ENCODE measurements at places on chromosomes 11 and 22. TPM values are rescaled to one million over a fixed set of nuclear protein-coding genes. Genes with fewer than 3 reads are reported as not detected.

DNAJC4 gene
- total RNA-seq = 39.9 TPM

KIAA1671 gene
- 17.5 TPM for total RNA-seq

SMIM38 gene
- 0.73 TPM for total RNA-seq

TRIM21 gene
- total RNA-seq = 33.0 TPM

- no peak overlapping the region for H3K4me3 ChIP-seq
- no peak overlapping the region for H3K27ac ChIP-seq
- H3K27me3 ChIP-seq = peaks cover 6% of the 10 kb centered on the region
- DNase-seq = no peak
Observed at GRCh38 chr11:45133878-45134277, 12.6 kb upstream of the PRDM11 start.

- H3K36me3 ChIP-seq = peaks cover 45% of the 10 kb centered on the region
- peak overlapping the region; percentile 5 for H3K27ac ChIP-seq
- no peaks in the 10 kb centered on the region for H3K27me3 ChIP-seq
- no peak overlapping the region for H3K4me3 ChIP-seq
- DNase-seq = no peak
Observed at GRCh38 chr11:47488674-47489394, 39.9 kb upstream of the RAPSN start.

DNA sequence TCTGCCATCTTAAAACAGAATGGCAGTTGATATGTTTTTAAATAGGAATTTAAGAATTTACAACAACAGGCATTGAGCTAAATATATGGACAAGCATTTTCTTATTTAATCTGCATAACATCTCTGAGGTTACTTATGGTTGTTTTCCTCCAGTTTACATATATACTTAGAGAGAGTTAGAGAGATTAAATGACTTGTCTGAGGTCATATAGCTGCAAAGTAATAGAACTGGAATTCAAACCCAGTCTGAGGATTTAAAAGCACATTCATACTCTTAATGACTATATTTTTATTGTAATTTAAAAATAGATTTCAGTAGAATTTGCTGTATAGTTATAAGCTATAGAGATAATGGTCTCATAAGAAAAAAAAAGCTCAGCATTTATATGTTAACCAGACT is 81.4 kb upstream of the GRIK4 start:
- H3K4me1 ChIP-seq = no peaks in the 10 kb centered on the region
- H3K27me3 ChIP-seq = no peaks in the 10 kb centered on the region
- H3K27ac ChIP-seq = no peak overlapping the region
- no peaks in the 10 kb centered on the region for H3K36me3 ChIP-seq

DNA sequence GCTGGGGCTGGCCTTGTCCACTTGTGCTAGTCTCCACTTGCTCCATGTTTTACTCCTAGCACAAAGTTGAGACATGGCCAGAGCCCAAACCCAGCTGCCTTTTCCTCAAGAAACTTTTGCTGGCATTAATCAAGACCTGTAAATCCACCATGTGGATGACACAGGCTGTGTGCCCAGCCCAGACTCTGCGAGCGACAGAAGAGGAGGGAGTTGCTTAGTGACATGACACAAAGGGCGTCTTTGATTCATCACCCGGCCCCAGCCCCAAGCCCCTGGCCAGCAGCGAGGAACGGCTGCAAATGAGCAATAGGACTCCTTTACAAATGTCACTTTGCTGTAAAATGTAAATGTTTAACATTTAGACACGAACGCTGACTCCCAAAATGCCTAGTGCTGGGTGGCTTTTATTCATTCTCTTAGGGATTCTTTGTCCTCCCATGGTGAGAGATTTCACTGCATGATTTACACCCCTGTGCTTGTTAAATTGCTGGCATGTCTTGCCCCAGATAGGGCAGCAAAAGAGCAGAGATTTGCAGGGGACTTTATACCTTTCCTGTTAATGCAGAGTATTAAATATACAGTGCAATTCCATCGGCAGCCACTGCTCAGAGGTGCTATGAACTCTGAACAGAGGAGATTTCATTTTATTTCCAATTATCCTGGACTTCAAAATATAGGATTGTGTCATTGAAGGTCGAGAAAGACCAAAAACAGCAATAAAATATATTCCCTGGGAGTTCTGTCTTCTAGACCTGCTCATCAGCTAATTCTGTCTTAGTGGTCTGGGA is 263.6 kb upstream of the NCAM1 start:
- no peaks in the 10 kb centered on the region for H3K4me1 ChIP-seq
- DNase-seq = no peak
- no peak overlapping the region for H3K4me3 ChIP-seq
- no peak overlapping the region for H3K27ac ChIP-seq
- H3K27me3 ChIP-seq = no peaks in the 10 kb centered on the region

GRCh38 chr22:50467773-50468440 is 6.9 kb downstream of the SBF1 start:
- H3K27me3 ChIP-seq = no peaks in the 10 kb centered on the region
- peak overlapping the region; percentile 90 for H3K27ac ChIP-seq
- peaks cover 60% of the 10 kb centered on the region for H3K36me3 ChIP-seq

- H3K4me1 ChIP-seq = peaks cover 54% of the 10 kb centered on the region
- no peaks in the 10 kb centered on the region for H3K27me3 ChIP-seq
- peaks cover 26% of the 10 kb centered on the region for H3K36me3 ChIP-seq
- no peak overlapping the region for H3K27ac ChIP-seq
- no peak overlapping the region for H3K4me3 ChIP-seq
Observed at GRCh38 chr11:63892228-63892627, 24.7 kb downstream of the RCOR2 start.

DNA sequence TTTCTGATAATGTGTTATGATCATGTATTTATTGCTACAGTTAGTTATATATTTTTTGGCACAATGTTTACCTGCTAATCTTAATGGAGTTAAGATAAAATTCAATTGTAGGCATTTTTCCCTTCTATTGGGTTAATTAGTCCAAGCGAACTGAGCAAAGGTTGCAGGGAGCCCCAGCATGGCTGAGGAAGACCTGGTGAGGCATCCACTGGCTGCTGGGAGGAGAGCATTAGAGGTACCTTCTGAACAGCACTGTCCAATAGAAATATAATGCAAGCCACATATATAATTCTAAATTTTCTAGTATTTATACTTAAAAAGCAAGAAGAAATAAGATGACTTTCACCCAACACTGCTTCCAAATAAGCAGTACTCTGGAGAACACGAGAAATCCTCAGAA is 689 bp upstream of the TMEM126A start:
- H3K4me1 ChIP-seq = peaks cover 11% of the 10 kb centered on the region
- H3K27me3 ChIP-seq = no peaks in the 10 kb centered on the region
- H3K4me3 ChIP-seq = peak overlapping the region; percentile 83
- H3K27ac ChIP-seq = peak overlapping the region; percentile 87
- no peak for DNase-seq

DNA sequence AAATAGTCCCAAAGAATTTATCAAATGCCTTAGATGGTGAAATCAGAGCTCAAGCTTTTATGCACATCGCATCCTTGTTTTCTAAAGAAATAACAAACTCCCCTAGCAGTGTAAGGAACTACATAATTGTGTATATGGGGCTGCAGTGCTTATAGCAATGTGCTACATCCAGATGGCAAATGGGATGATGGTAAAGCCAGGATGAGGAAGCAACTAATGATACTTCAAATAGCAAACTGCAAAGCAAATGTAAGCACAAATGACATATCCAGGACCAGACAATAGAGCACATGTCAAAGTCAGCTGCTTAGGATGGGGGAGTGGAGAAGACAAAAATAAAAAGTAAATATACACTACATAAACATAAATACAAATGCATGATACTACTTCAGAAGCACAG is 425.9 kb downstream of the OPCML start:
- no peaks in the 10 kb centered on the region for H3K27me3 ChIP-seq
- H3K27ac ChIP-seq = no peak overlapping the region
- no peaks in the 10 kb centered on the region for H3K36me3 ChIP-seq
- H3K4me3 ChIP-seq = no peak overlapping the region
- no peak for DNase-seq

Measured in naive thymus-derived CD4-positive, alpha-beta T cell (primary cell).